Fibroblast of skin of back (primary cell): ENCODE measurements at places on chromosomes 4 and X.

DNA sequence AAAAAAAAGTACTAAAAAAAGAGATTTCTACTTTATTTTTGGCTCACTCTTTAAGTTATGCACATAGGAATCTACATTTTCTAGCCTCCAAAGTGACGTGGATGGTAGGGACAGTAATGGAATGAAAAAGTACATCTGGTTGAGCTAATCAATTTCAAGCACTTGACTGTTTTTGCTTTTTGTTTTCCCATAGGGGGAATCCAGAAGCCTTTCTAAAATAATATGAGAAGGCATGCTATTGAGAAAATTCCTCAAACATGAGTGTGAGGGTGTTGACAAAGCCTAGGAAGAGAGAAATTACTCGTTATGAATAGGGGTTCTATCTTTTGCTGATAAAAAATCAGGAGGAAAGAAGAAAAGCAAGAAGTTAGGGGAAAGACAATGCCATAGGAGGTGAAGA lies 242.5 kb upstream of the PUDP start:
- peak; percentile 65 for DNase-seq

DNA sequence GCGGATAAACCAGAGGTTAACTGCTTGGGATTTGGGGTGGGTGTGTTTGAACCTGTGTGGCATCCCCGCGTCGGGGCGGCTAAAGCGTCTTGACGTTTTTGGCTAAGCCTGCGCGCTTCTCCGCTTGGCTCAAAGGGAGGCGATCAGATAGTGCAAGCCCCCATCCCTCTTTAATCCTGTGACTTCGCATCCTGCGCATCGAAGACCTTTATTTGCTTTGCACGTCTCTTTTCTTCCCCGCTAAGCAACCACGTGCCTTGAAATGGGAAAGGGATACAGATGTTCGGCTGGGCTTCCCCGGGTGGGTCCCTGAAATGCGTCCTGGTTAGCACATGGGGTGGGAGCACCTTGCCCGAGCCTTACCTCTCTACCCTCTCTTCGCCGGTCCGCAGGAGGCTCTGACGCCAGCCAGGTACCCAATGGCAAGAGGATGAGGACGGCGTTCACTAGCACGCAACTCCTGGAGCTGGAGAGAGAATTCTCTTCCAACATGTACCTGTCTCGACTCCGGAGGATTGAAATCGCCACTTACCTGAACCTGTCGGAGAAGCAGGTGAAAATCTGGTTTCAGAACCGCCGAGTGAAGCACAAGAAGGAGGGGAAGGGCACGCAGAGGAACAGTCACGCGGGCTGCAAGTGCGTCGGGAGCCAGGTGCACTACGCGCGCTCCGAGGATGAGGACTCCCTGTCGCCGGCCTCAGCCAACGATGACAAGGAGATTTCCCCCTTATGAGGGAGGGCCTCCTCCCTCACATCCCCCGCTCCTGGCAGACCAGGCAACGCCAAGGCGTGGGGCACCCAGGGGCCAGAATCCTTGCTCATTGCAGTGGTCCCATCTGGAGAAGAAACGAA lies 1.5 kb downstream of the GSX2 start:
- no peak for DNase-seq

DNA sequence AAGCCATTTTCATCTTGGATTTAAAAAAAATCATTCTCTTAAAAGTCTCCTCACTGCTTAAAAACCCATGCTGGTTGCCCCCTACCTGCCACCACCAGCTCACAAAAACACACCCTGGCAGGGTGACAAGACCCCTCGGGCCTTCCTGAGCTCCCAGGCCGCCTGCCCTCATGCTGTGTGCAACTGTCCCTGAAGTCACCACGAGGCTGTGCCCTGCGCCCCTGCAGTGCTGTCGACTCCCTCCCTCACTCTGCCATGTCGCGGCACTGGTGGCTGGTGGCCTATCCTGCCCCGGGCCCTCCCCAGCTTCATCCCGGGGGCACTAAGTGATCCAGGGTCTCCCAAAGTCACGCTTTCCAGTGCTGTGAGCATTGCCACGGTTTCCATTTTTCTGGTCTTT lies 46.3 kb upstream of the ADRA2C start:
- no peak for DNase-seq

GRCh38 chr4:184403384-184403781 lies 71.0 kb downstream of the IRF2 start:
- no peak for DNase-seq

DNA sequence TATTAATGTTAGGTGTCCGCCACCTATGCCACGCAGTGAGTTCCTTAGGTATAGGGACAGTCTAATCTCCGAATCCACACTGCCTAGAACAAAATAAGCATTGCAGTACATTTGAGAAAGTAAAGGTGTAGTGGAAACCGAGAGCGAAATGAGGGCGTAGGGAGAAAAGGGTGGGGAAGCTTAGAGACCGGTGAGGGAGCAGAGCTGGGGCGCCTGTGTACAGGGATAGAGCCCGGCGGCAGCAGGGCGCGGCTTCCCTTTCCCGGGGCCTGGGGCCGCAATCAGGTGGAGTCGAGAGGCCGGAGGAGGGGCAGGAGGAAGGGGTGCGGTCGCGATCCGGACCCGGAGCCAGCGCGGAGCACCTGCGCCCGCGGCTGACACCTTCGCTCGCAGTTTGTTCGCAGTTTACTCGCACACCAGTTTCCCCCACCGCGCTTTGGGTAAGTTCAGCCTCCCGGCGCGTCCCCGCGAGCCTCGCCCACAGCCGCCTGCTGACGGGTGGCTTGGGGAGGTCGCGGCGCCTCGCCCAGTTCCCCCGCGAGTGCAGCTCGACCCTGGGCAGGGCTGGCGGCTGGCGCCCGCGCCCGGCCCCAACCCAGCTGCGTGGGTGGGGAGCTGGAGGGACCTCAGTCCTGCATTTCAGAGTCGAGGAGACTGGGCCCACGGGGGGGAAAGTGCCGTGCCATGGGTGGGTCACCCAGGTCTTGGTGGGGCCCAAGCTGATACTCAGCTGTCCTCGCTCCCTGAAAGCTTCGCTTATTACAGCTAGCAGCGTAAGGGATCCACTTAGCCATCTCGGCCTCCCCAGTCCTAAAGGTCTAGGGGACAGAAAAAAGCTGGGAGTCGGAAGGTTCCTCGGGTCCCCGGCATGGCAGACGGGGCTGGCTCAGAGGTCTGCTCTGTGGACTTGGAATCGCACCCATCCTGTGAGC lies at the start of gene ANXA3:
Gene ANXA3 (plus strand): TSS at position 351 of the 932 bp plus-strand sequence. CDS start 2,704 bp downstream, outside the sequence.
- DNase-seq: no peak

- no peak for DNase-seq
Observed at GRCh38 chrX:7192871-7193270, 44.9 kb upstream of the PUDP start.

- no peak for DNase-seq
Observed at GRCh38 chr4:3302173-3302785, 9.5 kb downstream of the RGS12 start.

GRCh38 chr4:68271851-68272357 lies 26.4 kb upstream of the TMPRSS11B start:
- peak; percentile 64 for DNase-seq

DNA sequence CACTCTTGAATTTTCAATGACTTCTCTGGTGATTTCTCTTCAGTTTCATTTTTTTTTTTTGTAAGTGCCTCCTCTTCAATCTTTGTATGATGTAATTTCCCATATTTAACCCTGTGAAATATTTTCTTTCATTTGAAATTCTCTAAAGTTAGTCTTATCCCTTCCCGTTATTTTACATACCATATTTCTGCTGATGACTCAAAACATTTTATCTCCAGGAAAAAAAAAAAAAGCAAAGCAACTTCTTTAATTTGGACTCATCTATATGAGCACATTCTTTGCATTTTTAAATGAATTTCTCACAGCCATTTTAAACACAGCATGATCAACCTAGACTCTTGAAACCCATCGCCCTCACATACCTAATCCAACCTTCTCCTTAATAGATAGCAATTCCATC lies 1831.4 kb downstream of the ARAP2 start:
- DNase-seq: peak; percentile 75

GRCh38 chrX:71910643-71910985 lies at the start of gene NHSL2:
Gene NHSL2 (plus strand): TSS chrX:71910845.
- peak; percentile 25 for DNase-seq

DNA sequence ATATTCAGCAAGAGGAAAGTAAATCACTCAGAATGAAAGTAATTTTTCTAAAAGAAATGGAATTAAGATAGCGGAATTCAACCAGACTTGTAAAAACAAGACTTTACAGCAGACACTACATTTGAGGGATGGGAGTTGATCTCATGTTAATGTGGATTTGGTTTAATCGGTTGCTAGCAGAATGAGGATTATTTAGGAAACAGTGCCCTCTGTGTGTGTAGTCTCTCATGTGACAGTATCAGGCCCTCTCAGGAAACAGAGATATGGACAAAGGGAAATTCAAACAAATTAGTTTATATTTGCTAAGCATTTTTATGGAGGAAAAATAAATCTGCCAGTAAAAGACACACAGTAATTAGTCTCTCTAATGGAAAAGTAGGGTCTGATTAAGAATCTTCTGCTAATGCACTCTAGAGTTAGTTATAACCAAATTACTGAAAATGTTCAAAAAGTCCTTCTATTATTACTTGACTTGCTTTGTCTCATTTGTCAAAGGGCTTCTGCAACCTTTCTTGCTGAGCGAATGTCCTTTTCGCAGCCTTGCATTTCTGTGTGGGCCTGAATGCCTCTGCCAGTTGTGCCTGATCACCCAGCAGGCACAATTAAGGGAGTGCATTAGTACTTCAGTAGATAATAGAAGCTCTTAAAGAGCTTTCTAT lies 1282.3 kb upstream of the TENM3 start:
- DNase-seq: no peak

DNA sequence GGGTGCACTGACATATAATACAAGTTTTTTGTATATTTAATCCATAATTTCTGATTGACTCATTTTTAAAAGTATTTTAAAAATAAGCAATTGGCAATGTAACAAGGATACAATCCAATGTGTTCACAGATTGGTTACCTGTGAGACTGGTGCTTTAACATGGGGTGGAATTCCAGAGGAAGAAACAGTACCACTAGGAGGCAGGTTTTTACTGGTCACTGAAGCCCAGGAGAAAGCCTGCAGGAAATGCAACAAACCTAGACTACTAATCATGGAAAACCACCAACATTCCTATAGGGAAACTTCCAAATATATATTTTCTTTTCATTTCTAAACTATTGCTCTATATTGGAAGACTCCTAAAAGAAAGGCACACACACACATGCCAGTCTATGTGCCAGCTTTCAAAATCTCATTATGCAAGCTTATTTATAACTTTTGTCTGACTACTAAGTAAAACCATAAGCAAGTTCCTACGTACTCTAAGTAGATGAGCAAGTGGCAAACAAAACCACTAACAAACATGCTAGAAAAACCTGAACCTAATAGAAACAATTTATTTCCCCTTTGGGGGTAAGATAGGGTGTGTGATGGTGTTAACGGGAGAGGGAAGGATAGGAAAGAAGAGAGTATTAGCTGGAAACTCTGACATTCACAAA lies 19.2 kb downstream of the G3BP2 start:
- DNase-seq: peak; percentile 20

GRCh38 chr4:86481440-86481839 lies 112.7 kb upstream of the PTPN13 start:
- DNase-seq: no peak

DNA sequence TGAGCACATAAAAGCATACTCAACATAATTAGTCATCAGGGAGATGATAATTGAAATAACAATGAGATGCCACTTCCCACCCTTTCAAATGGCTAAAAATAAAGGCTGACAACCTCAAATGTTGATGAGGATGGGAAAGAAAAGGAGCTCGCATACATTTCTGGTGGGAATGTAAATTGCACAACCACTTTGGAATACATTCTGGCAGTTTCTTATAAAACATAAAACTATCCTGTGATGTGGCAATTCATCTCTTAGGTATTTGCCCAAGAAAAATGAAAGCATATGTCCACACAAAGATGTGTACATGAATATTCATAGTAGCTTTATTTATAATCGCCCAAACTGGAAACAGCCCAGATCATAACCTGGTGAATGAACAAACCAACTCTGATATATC lies 687 bp upstream of the ZNF275 start:
- DNase-seq: peak; percentile 79

GRCh38 chrX:119488749-119489148 lies 20.5 kb downstream of the SLC25A5 start:
- DNase-seq: peak; percentile 54

- DNase-seq: no peak
Observed at GRCh38 chr4:53128231-53128630, 237.6 kb downstream of the SCFD2 start.

DNA sequence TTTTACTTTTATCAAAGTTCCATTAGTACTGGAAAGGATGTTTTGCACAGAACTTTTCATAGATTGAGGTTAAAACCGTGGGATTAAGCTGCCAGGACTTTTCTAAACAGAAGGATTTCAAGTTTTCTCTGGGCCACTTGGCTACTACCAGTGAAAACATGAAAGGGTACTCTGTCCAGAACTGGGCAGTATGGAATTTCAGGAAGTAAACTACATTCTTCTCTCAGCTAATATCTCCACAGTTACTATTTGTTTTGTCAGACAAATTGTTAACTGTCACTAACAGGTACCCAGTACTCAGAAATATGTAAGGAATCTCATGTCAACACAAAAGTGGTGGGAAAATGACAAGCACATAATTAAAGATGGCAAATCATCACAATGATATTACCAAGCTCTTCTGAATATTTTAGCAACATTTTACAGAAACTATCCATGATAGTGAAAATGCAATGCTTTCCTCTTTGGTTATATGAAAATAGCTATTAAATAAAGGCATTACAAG lies 454.4 kb downstream of the C4orf33 start:
- DNase-seq: peak; percentile 0

DNA sequence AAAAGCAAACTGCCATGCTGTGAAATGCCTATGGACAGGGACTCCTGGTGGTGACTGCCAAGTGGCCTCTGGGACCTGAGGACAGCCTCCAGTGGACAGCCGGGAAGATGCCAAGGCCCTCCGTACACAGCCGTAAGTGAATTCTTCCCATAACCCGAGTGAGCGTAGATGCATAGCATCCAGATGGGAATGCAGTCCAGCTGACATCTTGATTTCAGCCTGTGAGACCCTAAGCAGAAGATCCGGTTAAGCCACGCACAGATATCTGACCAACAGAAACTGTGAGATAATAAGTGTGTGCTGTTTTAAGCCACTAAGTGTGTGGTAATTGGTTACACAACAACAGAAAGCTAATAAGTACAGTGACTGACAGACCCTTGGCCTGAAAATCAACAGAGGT lies 55.9 kb downstream of the TMEM156 start:
- no peak for DNase-seq

GRCh38 chr4:19401301-19402080 lies 850.2 kb upstream of the SLIT2 start:
- DNase-seq: no peak
